ENCODE measurements at places on chromosomes 12 and 14. TPM values are rescaled to one million over a fixed set of nuclear protein-coding genes. Genes with fewer than 3 reads are reported as not detected.

The TMEM63C gene
- under 0.01 TPM for total RNA-seq

The GPR68 gene
- 3.4 TPM for total RNA-seq

The SDSL gene
- total RNA-seq = 2.3 TPM

The RPL36AL gene
- total RNA-seq = 72.2 TPM

The CCDC177 gene
- not detected for total RNA-seq

The FBXO21 gene
- 49.2 TPM for total RNA-seq

The BRAP gene
- total RNA-seq = 18.3 TPM

The MYH6 gene
- not detected for total RNA-seq

The NOXRED1 gene
- 0.16 TPM for total RNA-seq

The ANGEL1 gene
- total RNA-seq = 15.4 TPM

The LRFN5 gene
- total RNA-seq = not detected

The AQP2 gene
- total RNA-seq = not detected

The IQSEC3 gene
- total RNA-seq = not detected

The TPPP2 gene
- not detected for total RNA-seq

The LALBA gene
- not detected for total RNA-seq

The CHGA gene
- total RNA-seq = not detected

The KRT75 gene
- not detected for total RNA-seq

The LGR5 gene
- total RNA-seq = 1.1 TPM

The CIROP gene
- not detected for total RNA-seq

The FSCB gene
- not detected for total RNA-seq

The RAPGEF3 gene
- 7.1 TPM for total RNA-seq
